ENCODE measurements at places on chromosomes 5 and 9.
A peak's percentile ranks its signal among the peaks of the same experiment; 100 is the strongest.

- DNase-seq = peak; percentile 7
These were observed 295.7 kb downstream of the EDIL3 start for GRCh38 chr5:84088996-84089395.

GRCh38 chr5:35803191-35803651, 53.5 kb upstream of the IL7R start:
- no peak for DNase-seq

GRCh38 chr9:18189871-18190670, 283.9 kb upstream of the ADAMTSL1 start:
- no peak for DNase-seq

DNA sequence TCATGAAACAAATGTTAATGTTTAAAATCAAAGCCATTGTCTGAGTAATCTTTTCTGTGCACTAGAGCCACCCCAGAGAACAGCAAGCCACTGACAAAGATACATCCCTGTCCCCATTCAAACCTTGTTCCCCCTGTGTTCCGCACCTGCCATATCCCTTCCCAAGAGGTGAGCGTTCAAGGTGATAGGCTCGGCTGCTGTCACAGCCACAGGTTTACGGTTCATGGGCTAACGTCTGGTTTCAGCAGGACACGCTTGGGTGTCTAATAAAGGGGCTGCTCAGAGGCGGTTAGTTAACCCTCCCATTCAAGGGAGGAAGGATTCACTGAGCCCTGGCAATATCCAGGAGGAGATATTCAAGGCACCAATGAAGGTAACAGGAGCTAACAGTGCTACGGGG, 24.5 kb upstream of the LAMC3 start:
- DNase-seq = no peak

- DNase-seq = no peak
These were observed 126.7 kb downstream of the RASGRF2 start for GRCh38 chr5:81086881-81087281.

DNA sequence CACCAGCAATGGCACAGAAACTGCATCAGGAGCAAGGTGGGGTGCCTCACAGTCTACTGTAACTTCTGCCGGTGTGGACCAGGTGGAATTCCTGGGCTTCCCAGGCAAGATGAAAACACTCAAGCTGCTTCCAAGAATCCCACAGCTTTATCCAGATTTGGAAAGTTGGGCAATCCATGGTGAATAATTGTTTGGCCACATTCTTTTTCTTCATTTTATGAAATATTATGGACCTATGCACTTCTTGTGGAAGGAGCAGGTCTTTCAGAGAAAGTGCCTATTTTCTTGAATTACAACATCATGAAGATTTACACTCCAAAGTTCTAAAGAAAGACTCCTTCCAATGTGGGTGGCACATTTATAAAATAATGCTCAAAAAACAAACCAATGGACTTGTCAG, 503.6 kb downstream of the SEMA5A start:
- no peak for DNase-seq

DNA sequence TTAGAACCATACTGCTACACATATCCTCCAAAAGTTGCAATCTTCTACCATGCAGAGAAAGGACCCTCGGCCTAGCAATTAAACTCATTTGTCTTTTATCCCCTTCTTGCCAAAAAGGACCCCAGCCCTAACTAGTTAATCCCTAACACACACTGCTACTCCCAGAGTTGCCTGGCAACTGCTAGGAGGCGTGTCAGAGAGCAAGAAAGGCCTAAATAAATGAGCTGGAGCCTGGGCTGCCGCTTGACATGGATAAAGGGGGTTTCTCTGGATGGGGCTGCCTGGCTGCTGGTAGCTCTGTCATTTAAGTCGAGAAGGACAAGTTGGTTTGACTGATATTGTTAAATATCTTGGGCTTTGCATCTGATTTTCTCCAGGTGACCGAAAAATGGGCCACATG, 194.8 kb downstream of the CRB2 start:
- DNase-seq = no peak

DNA sequence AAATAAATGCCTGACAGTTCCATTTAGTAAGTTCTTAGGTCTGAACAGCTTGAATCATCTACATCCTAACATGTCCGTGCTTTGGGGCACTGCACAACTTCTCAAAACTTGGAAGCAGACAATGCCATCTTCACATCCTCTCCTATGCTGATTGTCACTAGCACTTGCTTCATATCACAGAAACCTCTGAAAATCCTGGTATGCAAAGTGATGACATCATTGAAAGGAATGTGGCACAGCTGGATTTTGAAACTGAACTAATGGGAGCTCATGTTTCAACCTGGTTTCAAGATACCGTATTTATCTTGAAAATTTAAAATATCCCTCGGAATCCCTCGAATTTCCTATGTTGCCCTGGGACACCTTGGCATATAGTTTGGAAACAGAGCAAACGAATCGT, 490.2 kb upstream of the DAP start:
- DNase-seq = no peak
